Renal cortex interstitium (tissue), 15 donors: ENCODE measurements at places on chromosomes 1 and 21.

DNA sequence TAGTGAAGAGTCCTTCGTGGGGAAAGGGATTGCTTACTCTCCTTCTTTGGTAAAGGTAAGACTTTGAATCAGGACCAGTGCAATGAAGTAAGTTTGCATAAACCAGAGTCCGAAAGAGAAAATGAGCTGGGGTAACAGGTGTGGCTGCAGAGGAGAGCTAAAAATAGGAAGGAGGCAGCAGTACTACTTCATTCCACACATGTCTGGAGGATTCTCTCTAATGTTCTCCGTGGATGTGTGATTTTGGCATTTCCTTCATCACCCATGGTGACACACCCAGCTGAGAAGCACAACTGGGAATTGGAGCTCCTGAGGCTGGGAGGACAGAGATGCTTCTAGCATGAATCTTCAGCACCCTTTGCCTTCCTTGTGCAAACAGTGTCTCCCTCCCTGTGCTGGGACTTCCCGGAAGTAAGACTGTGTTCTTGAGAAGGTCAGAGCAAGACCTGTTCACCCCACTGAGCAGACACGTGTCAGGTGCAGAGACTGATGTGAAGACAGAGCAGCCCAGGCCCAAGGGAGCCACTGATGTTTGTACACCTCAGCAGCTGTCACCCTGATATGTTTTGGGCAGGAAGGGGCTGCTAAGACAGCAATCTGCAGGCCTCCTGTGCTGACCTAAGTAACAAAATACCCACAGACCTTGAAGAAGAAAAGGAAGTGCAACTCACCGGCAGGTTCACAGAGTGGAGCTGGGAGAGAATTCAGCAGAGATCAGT lies 13.3 kb downstream of the FCRL1 start:
- DNase-seq, result no peak

DNA sequence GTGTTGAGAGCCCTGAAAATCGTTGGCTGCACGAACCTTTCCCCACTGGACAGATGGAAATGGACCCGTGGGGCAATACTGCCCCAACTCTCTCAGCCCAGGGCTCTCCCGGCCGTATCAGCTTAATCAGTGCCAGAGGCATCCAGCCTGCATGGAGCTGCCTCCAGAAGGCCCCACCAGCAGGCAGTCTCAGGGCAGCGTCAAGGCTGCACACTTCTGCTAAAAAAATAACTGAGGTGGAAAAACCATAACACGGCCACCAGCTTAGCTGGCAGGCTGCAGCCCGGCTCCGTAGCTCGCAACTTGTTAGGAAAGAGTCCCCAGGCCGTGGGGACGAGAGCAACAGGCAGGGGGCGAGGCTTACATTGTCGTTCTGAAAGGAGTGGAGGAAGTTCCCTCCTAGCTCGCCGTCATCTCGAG lies 27.9 kb downstream of the MRPL37 start:
- no peak for DNase-seq

- DNase-seq, result no peak
Measured at GRCh38 chr21:20720623-20721022, 277.6 kb upstream of the NCAM2 start.

DNA sequence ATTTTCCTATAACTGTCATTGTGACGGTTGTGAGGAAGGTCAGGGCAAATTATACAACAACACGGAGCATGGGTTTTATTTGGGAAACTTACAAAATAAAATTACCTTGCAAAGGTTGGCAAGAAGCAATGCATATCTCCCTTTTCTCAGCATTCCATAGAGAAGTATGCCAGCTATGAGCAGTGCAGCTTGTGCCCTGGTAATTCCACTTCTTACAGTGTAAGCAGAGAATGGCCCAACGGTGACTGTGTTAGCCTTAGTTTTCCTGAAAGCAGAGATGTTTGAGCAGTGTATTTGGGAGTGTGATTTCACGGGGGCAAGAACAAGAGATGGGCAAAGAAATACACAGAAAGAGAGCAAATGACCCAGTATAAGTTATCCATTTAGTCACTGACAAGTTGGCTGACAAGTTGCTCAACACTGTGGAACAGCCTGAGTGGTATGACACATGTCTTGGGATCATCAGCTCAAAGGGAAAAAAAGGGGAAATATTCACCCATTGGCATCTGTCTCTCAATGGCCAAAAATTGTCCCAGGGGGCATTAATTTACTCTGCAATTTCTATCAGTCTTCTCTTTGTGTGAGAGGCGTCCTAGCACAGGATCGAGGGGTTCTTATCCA lies 210.9 kb upstream of the NRIP1 start:
- DNase-seq, result no peak

DNA sequence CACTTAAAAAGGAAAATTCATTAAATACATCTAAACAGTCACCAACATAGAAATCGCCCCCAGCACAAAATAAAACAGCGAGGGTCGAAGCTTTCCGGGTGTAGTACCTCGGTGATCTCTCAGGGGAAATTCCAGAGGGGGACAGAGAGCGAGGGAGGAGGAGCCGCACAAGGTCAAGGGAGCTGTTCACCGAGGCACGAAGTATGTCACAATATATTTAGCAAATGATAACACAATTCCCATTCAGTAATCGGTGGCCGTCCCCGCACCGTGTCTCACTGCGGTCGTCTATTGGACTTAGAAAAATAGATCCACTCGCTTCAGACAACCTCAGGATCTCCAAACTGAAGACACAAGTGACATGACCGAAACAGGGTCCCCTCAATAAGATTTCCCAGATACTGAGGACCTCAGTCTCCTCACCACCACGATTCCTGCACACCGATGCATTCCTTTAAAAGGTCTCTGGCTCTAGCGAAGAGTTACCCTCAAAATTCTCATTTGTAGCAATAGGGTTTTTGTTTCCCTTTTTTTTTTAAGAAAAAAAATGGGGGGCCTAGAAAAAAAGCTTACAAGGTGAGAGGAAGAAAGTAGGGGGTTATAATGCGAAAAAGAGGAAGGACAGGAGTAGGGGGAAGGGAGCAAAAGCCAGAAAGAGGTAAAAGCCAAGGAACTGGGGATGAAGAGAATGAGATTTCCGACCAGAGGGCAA lies 1.1 kb downstream of the LPGAT1 start:
- DNase-seq, result no peak
